OCI-M1 (cell line): ENCODE measurements at places on chromosomes 4 and X.

- peak; percentile 78 for DNase-seq
Observed at GRCh38 chr4:113278324-113278934, 229.0 kb downstream of the ANK2 start.

DNA sequence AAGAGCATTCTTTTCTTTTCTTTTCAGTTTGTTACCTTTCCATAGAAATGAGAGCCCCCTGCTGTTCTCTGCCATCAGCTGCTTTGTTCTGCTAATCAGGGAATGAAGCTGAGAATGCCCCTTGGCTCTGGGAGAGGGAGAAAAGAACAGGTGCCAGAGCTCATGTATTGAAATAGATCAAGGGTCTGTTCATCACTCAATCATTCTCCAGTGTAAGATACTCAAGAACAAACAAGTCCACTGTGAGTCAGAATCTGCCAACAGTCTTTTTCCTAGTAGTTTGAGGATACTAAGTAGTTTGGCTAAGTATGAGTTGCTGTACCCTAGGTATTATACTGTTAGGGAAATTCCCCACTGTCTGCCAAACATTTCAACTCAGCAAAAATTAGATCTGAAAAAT lies 144.3 kb downstream of the RTL3 start:
- peak; percentile 38 for DNase-seq

DNA sequence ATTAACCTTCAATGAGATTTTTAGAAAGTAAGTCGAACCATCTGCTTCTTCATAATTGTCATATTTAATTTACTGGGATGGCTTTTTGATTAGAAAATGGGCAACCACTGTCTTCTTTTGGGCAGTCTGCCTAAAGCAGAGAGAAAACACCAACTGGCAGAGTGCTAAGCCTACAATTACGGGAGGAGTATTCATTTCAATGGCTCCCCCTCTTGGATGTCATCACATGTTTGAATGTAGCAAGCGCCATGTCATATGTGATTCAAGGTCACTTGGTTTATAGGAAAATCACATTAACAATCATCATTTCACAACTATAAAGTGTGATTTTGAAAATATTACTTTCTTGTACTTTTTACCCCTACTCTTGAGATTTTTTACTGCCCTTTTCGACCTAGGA lies 261.9 kb downstream of the FRMPD4 start:
- DNase-seq, result no peak

DNA sequence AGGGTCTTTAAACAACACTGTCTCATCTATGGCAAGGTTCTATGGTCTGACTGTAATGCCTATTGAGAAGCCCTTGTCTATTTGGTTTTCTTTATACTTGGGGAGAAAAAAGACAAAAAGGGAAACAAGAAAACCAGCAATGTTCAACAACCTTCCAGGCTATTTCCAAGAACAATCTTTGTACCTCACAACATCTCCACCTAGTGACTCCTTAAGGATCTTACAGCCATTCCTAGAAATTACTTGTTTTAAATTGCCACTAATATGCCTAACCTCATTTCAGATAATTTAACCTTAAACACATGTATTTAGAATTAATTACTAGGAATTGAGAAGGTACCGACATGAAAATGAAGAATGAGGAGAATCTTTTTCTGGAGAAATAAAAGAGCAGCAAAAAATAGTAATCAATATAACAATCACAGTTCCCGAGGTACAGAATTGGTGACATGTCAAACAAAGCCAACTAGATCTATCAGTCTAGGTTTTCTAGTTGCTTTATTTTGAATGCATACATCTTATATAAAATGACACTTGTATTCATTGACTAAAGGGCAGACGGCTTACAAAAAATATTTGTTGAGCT lies 1.6 kb upstream of the RBM46 start:
- peak; percentile 76 for DNase-seq

DNA sequence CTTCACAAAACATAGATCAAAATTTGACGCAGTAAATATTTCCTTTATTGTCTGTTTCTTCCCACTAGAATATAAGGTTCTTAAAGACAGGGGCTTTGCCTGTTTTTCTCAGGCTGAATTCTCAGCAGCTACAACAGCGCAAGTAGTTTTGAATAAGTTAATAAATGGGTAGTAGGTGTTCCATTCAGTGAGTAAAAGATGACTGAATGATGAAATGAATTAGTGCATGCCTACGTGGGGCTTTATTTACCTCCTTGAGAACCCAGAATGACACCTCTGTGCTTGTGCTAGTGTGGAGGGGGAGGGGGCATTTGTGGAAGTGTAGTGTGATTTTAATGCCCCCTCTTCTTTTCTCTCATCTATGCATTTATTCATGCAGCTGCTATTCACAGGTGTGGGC lies 278.9 kb downstream of the FBXW7 start:
- no peak for DNase-seq

GRCh38 chr4:108072300-108072699 lies 82.6 kb downstream of the HADH start:
- DNase-seq, result no peak

GRCh38 chr4:37603070-37603468 lies 83.1 kb downstream of the RELL1 start:
- DNase-seq, result peak; percentile 89
